ENCODE measurements at places on chromosomes 6 and 20. TPM values are rescaled to one million over a fixed set of nuclear protein-coding genes. Genes with fewer than 3 reads are reported as not detected.

Gene EMILIN3
- 1.1 TPM for total RNA-seq

Gene NDRG3
- total RNA-seq: 22.3 TPM

Gene ELOVL4
- total RNA-seq: 3.7 TPM

Gene CLIC1
- 249 TPM for total RNA-seq

Gene KCNQ2
- not detected for total RNA-seq

Gene SYCP2
- 3.0 TPM for total RNA-seq

Gene FAXC
- total RNA-seq: 18.4 TPM

Gene DEFB114
- total RNA-seq: not detected

Gene FOXS1
- total RNA-seq: not detected

Gene LTA
- not detected for total RNA-seq

Gene ITPA
- 25.9 TPM for total RNA-seq

Gene FERMT1
- 2.2 TPM for total RNA-seq

Gene BPI
- not detected for total RNA-seq

Gene TUBB1
- total RNA-seq: not detected

Gene CST3
- 951 TPM for total RNA-seq

Gene TCP11
- total RNA-seq: 0.77 TPM

Gene PCSK2
- 1.6 TPM for total RNA-seq

Gene FAM8A1
- total RNA-seq: 52.3 TPM

GRCh38 chr6:3290931-3291211 lies 32.1 kb downstream of the PSMG4 start:
- no peak for ATAC-seq

DNA sequence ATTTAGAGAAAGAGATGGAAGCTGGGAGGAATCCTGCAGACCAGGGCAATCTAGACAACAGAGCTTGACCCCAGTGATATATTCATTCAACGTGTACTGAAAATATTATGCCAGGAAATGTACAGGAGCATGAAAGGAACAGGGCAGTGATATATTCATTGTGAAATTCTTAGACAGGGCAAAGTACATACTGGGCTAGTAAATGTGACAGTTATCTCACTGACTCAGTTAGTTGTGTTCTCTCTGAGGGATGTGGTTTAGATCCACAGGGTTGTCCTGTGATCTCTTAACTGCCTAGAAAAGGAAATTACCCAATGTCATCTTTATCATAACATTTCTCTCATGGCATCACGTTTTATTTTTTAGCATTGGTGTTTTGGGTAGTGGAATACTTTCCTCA lies 891.3 kb downstream of the EYS start:
- ATAC-seq: no peak

DNA sequence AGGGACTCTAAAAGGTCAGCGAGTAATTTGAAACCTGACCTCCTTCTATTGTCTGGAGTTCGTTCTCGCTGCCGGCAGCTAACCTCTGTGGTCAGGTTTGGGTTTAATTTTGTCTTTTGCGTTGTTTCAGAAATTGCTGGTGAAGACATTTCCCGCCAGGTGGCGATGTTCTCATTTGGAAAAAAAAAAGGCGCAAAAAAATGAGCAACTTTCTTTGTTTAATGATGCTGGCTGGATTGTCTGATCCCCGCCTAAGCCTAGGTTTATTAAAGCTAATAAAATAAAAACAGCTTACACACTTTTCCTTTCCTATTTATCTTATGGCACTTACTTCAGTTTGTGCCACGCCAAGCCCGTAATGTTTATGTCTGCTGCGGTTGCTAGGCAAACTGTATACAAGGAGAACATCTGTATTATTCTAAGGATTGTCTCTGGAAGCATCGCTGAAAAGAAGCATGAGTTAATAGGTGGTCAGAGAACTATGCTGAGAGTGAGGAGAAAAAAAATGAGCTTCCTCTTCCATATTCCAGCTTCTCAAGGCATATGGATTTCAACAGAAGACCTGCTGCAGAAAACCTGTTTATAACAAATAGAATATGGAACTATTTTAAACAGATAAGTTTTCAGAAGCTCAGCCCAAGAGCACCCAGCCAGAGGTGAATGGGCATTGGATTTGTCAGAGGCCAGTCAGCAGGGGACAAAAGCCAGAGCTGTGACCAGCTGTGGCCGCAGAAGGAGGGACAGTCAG lies 205.7 kb downstream of the DOK5 start:
- ATAC-seq: no peak

GRCh38 chr6:88804701-88805100 lies 158.7 kb downstream of the RNGTT start:
- no peak for ATAC-seq

DNA sequence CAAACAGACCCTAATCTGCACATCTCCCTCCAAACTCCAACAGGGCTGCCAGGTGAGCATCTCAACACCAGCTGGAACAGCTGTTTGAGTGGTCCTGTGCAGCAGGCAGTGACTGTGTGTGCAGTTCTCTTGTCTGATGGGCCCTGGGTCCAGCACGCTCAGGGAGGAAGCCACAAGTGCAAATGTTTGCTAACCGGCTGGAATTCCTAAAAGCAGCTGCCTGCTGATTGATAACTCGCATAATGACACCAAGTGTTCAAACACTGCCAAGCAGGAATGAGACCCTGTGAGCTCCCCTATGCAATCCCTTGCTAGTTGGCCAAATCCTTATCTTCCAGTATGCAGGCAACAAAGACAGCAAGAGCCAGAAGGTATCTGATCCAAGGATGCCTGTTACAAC lies 650.6 kb downstream of the CBLN4 start:
- ATAC-seq: no peak

GRCh38 chr20:46694484-46694883 lies 5.2 kb upstream of the TP53RK start:
- peak; percentile 18 for ATAC-seq

GRCh38 chr6:169074526-169074925 lies 179.1 kb downstream of the THBS2 start:
- ATAC-seq: no peak

GRCh38 chr20:53736757-53737395 lies 143.2 kb upstream of the ZNF217 start:
- ATAC-seq: no peak

DNA sequence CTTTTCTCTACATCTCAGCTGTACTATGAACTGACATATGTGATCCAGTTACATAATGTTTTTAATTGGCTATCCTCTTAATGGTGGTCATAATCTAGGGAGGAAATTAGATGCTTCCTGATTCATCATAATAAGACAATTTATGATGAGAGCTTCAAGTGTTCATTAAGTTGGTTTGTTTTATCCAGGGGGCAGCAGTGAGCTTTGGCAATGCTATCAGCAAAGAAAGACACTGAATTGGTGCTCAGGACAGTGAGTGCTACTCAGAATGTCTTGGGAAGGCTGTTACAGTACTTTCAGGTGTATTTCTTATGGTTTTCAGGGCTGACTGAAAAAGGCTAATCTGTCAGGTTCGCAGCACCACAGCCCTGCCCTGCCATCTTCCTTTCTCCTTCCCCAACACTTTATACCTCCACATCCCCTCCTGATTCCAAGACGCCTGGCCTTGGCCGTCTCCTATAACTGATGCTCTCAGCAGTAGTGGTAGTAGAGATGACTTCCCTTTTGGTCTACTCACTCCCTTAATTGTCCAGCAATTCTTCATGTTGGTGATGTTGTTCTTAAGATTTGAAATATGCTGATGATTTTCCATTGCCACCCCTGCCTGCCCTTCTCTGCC lies 67.0 kb upstream of the TNFAIP3 start:
- ATAC-seq: peak; percentile 42

GRCh38 chr6:132525866-132526265 lies 12.2 kb upstream of the TAAR9 start:
- no peak for ATAC-seq

- no peak for ATAC-seq
Observed at GRCh38 chr20:4086771-4087687, 71.7 kb upstream of the RNF24 start.

DNA sequence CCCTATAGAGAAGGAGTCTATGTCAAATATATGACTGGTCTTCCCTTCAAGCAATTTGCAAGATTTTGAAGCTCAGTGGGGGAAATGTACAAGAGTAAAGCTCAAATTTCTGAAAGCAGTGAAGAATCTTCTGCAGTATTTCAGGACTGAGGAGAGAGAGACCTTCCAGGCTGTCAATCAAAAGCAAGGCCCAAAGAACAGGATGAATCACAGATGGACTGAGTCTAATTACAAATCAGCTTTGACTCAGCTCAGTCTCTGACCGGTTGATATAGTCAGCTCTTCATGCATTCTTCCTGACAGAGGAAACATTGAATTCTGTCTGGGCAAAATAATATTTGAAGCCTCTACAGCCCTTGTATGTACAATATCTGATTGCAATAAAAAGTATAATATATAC lies 7.7 kb upstream of the HTR1B start:
- no peak for ATAC-seq

GRCh38 chr6:38784506-38785235 lies 69.6 kb downstream of the DNAH8 start:
- no peak for ATAC-seq

DNA sequence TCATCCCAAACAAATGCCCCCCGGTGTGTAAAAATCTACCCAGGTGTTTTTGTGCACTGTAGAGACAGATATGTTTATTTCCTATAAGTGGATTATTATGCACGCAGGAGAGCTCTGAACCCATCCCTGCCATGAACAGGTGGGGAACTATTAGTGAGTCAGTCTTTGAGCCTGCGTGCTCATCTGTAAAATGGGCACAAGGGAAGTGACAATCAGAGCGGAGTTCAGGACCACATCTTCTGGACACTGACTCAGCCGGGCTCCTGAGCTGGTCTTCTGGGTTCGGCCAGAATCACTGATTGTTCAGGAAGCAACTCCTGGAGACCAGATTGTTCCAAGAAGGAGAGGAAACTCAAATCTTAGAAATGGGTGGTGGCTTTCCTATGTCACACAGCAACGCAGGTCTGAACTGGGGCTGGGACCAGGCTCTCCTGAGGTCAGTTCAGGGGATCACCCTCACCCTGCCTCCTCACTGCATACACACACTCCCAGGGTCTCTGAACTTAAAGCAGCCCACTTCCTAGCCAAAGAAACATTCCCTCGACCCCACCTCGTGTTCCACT lies 27.3 kb upstream of the TGM2 start:
- ATAC-seq: no peak

GRCh38 chr6:117592983-117593759 lies 9.1 kb downstream of the GOPC start:
- ATAC-seq: no peak

DNA sequence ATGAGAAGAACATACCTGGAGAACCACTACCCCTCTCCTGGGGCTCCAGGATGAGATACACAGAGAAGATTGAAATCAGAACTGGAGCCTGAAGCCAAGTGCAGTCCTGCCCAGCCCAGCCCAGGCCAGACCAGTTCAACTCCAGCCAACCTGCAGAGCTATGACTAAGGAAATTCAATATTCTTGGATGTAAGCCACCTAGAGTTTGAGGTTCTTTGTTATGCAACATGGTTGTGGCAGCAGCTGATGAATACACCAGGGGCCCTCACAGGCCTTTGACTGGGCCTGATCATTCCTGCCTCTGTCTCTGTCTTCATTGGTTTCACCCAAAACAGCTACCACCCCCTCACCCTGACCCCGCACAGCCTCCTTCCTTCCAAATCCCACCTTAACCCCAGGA lies 167.8 kb downstream of the LRFN2 start:
- ATAC-seq: no peak

- no peak for ATAC-seq
Observed at GRCh38 chr6:45757443-45758130, 258.1 kb downstream of the CLIC5 start.

DNA sequence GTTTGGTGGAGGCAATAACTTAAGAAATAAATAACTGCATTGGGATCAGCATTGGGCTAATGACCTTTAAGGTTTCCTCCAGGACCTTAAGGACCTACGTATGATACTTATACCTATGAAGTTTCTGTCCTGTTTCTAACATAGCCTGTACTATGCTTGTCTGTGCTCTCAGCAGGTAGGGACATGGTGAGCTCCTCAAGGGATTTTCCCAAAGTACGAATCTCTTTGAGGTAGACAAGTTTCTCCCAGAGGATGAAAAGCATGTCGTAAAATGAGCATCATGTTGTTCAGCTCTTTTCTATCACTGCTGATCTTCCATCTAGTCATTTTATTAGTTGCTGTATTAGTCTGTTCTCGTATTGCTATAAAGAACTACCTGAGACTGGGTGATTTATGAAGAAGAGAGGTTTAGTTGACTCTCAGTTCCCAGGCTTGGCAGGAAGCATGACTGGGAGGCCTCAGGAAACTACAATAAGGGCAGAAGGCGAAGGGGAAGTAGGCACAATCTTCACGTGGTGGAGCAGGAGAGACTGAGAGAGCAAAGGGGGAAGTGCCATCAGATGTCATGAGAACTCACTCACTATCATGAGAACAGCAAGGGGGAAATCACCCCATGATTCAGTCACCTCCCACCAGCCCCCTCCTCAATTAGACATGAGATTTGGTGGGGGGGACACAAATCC lies 77.8 kb upstream of the TGM3 start:
- no peak for ATAC-seq

DNA sequence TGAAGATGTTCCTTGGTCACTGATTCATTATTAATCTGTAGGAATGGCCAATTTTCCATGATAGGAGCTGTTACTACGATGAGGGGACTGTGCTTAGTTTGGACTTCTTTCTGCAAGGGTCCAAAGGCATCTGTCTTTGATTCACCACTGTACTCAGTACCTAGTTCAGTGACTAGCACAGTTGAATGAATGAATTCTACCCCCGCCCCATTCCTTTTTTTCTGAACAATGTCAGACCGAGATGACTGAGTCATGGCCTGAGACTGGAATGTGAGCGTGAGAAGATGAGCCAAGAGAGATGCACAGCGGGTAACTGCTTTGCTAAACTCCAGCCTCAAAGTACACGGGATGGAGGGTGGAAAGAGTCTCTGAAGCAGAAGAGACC lies 419 bp upstream of the SNHG17 start:
- no peak for ATAC-seq

DNA sequence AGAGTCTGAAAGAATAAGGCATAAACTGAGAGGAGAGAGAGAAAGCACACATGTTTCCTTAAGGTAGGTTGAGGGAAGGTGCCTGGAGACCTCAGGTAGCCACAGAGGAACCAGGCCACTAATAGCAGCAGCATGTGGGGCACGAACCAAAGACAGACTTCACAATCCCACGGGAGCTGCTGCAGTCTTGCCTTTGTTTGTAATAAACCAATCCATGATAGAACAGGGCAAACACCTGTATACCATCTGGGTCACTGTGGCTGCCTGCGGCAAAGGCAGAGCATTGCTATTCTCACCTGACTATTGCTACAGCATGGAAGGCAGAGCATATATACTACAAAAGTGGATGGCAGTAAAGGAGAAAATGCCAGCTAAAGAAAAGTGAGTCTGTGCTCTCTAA lies 36.3 kb downstream of the HEBP2 start:
- ATAC-seq: no peak

GRCh38 chr6:138465007-138465645 lies 34.2 kb downstream of the NHSL1 start:
- no peak for ATAC-seq

DNA sequence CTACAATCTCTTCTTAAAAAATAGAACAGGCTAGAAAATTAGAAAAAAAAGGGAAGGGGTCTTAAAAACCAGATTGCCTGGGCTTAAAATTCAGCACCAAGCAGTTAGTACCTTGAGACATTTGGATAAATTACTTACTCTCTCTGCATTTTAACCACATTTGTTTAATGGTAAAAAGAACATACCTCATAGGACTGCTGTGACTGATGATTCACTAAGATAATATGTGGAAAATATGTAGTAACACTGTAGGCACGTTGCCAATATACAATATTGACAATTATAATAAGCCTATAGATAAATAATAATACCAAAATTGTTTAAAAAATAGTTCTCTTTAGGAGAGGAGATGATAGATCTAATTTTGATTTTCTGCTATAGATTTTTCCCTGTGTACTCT lies 750.4 kb downstream of the TENT5A start:
- ATAC-seq: no peak

Data from gastroesophageal sphincter (tissue), 4 donors.